ENCODE measurements at places on chromosomes 3 and 15. TPM values are rescaled to one million over a fixed set of nuclear protein-coding genes. Genes with fewer than 3 reads are reported as not detected.

The LOXL1 gene
- total RNA-seq = 4.7 TPM

The CHRNA7 gene
- total RNA-seq = 0.23 TPM

The GASK1A gene
- not detected for total RNA-seq

- no peaks in the 10 kb centered on the region for H3K27me3 ChIP-seq
- no peak overlapping the region for H3K27ac ChIP-seq
- peak; percentile 17 for DNase-seq
- H3K4me1 ChIP-seq = no peaks in the 10 kb centered on the region
These were observed 221.9 kb downstream of the LRRN1 start for GRCh38 chr3:4021162-4021561.

DNA sequence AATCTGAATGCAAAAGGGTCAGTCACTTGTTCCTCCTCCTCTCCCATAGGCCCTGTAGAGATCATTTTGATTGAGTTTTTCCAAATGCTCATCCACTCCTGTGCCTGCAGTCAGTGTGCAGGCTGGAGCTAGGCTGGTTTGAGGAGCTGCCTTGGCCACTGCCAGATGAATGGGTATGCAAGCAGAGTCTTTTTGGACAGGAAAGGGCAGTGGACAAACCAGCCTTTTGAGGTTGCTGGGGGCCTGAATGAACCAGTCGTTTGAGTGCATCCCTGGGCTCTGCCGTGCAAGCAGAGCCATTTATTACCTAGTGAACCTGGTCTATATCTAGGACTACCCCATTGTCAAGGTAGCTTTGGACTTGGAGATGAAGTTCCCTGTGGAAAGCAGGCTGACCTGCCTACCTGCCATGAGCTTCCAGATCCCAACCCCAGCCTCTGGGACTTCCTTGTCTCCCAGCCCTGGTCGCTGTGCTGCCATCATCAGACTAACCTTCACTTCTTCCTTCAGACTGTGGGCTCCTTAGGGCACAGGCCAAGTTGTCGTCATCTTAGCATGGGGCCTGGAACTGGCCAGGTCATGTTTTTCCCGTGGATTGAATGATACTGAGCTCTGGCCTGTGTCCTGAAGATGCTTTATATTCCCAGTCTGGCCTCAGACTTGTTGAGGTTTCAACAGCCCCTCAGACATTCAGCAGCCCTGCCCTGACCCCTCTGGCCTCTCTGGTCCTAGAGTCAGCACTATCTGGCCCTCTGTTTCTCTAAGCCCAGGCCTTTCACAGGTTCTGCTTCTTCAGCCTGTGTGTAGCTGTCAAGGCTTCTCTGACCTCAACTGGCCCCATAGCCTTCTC lies 55.5 kb upstream of the PRR23C start:
- H3K4me3 ChIP-seq = no peak overlapping the region
- DNase-seq = no peak
- H3K27ac ChIP-seq = no peak overlapping the region
- peaks cover 5% of the 10 kb centered on the region for H3K36me3 ChIP-seq
- no peaks in the 10 kb centered on the region for H3K4me1 ChIP-seq

GRCh38 chr3:34386309-34386708 lies 587.9 kb downstream of the PDCD6IP start:
- peaks cover 14% of the 10 kb centered on the region for H3K27me3 ChIP-seq
- no peak overlapping the region for H3K4me3 ChIP-seq
- no peaks in the 10 kb centered on the region for H3K4me1 ChIP-seq
- H3K27ac ChIP-seq = no peak overlapping the region

GRCh38 chr3:4497843-4498324 lies 4.7 kb downstream of the ITPR1 start:
- no peaks in the 10 kb centered on the region for H3K27me3 ChIP-seq
- H3K4me3 ChIP-seq = no peak overlapping the region
- H3K27ac ChIP-seq = no peak overlapping the region
- no peak for DNase-seq
- H3K36me3 ChIP-seq = peaks cover 6% of the 10 kb centered on the region

- H3K4me3 ChIP-seq = no peak overlapping the region
- no peaks in the 10 kb centered on the region for H3K27me3 ChIP-seq
- no peak for DNase-seq
- no peak overlapping the region for H3K27ac ChIP-seq
- no peaks in the 10 kb centered on the region for H3K36me3 ChIP-seq
These were observed 3.2 kb upstream of the RIOX2 start for GRCh38 chr3:97975466-97975865.

Data from MCF 10A (cell line).